ENCODE measurements at places on chromosomes 4 and X.
A peak's percentile ranks its signal among the peaks of the same experiment; 100 is the strongest.

DNA sequence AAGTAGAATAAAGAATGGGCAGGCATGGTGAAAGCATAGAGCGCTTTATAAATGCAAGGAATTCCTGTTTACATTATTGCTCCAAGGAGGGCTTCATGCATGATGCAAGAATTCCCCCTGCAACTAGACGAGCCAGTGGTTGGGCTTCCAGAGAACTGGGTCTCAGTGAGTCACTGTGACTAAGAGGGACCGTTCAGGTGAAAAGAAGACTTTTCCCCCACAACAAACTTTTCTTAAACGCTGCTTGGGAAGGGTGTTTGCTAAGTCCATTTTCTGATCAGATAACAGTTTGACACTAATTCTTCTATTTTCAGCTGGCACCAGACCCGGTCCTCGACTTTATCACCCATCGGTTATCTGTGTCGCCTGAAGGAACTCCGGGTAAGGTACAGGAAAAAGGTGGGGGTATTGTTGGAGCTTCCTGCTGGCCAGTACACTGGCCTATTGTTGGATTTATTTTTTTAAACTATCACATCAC, 40.1 kb downstream of the LDB2 start:
- no peak for DNase-seq

DNA sequence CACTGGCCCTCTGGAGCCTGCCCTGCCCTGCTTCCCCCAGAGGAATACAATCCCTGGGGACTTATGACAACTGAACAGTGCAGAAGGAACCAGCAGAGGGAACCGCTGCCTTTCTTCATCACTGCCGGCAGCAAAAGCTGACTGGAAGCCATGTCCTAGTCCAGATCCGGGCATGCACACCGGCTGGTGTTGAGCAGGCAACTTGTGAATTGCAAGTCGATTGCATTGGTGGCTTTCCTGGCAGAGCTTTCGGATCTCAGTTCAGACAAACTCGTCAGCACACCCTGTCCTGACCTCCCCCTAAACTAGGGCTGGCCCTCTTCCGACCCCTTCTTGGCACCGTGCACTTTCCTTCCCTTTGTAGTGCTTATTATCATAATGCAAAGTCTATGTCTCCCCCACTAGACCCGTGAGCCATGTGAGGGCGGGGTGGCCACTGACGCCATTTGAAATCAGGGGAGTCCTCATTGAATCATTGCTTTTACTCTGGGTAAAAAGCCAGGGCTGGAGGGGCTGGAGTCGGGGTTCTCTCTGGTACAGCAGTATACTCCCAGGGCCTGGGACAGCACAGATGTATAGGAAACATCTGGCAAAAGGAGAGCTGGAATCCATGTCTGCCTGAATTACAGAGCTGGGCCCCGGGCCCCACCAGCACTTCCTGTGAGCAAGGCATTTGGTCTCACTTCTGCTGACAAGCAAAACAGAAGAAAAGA, 1.8 kb downstream of the ARHGAP4 start:
- peak; percentile 37 for DNase-seq

- no peak for DNase-seq
Measured at GRCh38 chrX:132481449-132481848, 7.4 kb downstream of the MBNL3 start.

DNA sequence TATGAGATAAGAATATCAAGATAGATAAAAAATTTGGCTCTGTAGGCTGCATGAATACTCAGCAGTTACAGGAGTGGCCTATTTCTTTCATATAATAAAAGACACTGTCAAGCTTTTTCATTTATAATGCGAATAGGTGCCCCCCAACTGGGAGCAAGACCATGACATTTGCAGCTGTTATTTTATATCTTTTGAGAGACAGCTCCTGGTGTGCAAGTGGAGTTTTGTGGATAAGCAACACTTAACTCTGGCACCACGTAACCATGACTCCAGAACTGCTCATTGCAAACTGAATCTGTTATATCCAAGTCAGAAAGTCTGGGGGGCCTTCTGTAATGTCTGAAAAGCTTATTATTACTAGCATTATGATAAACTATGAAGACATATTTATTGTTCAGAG, 1372.4 kb downstream of the C4orf33 start:
- no peak for DNase-seq

- no peak for DNase-seq
Measured at GRCh38 chrX:45422216-45422925, 221.7 kb upstream of the DIPK2B start.

DNA sequence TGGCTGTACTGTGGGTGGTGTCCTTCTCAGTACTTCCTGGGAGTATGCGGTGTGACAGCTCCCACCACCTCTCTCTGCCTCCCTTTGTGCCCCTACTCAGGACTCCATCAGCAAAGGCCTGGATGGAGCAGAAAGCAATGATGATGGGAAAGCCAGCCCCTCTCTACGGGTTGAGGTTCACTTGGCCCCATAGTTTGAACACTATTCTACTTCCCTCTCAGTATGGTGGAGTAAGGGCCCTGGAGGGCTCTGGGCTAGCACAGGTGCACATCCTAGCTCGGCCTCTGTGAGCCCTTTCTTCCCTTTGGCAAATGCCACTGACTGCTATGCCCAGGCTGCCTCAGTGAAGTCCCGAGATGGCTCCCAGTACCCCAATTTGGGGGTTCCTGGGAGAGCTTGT, 31.0 kb downstream of the PRPS1 start:
- DNase-seq = no peak

- no peak for DNase-seq
Measured at GRCh38 chrX:650811-651210, 20.2 kb downstream of the SHOX start.

DNA sequence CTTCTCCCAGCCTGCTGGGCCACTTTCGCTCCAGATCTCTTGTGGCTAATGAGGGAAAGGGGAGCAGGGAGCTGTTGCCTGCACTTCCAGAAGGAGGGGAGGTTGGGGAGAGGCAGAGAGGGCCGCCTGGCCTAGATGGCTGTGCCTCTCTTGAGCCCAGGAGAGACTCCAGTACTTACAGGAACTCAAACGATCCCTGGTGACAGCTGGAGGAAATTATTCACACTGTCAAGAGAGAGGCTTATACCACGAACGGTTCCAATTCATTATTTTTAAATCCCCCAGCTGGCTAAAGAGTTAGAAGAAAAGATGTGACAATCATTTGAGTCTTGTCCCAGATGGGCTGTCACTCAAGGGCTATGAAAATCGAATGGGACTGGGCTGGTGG, 96.1 kb downstream of the PHKA2 start:
- no peak for DNase-seq

DNA sequence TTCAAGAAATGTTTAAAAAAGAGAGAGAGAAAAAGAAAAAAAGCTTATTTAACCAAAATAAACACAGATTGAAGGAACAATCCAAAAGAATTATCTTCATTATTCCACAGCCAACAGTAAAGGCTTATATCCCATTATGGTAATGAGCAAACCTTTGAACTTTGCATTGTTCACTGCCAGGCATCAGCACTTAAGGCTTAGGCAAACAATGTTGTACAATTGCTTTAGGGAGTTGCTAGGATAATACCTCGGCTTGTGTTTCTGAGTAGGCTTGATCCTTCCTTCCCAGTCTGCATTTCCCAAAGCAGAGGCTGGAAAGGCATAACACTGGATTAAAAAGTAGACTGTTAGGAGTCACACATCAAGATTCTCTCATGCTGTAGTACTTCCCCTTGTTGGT, 352.7 kb upstream of the IGFBP7 start:
- DNase-seq = no peak

- no peak for DNase-seq
Measured at GRCh38 chr4:142595222-142595871, 250.8 kb downstream of the INPP4B start.

- DNase-seq = no peak
Measured at GRCh38 chr4:152064753-152065152, 303.9 kb upstream of the GATB start.

DNA sequence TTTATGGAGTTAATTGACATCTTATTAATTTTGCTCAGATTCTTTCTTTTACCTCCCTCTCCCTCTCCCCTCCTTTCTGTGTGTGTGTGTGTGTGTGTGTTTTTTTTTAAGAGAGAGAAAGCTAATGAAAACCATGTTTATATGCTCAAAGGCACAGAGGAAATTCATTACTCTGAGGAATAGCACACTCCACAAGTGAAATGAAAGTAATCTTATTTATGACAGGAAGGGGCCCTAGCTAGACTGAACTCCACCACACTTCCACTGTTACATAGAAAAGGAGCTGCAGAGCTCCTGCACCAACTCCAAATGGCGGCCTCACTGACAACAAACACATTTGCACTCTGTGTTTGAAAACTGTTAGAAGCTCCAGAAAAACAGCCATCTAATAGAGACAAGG, 150.6 kb downstream of the RASL11B start:
- DNase-seq = no peak

DNA sequence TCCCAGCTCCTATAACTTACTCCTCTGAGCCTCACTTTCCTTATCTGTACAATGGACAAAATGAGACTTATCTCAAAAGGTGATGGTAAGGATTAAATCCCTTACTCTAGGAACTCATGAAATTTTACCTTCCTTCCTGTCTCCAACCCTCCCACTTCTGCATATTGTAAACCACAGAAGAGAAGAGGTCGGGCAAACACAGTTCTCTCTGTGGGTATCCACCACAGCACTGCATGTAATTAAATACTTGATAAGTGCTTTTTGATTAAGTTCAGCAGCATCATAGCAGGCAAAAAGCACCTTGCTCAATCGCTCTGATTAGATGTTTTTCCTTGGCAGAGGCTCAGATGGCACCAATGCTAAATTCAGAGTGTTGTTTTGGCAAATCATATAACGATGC, 17.3 kb upstream of the TMEM192 start:
- DNase-seq = no peak

DNA sequence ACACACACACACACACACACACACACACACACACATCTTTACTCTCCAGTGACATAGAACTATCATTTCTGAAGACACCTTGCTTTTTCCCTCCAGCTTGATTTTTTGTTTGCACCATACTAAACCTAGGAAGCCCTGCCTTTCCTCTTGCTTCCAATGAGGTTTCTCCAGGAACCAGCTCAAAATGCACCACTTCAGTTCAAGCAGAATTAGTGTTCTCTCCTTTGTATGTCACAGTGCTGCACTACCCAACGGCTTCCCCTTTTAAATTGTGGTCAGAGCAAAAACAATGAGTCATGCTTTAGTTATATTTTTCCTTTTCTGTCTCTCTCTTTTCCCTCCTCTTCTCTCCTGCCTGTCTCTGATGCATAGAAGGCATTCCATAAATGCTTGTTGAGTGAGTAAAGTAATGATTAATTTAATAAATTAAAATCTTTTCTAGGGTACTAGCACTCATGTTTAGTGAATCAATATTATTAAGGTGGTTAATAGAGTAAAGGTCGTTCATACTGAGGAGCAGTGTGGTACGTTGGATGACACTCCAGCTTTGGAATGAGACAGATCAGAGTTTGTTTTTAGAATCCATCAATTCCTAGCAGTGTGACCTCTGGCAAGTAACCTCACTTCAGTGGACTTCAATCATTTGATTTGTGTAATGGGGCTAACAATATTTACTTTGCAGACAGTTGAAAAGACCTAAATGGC, 5.9 kb downstream of the RTL3 start:
- no peak for DNase-seq

DNA sequence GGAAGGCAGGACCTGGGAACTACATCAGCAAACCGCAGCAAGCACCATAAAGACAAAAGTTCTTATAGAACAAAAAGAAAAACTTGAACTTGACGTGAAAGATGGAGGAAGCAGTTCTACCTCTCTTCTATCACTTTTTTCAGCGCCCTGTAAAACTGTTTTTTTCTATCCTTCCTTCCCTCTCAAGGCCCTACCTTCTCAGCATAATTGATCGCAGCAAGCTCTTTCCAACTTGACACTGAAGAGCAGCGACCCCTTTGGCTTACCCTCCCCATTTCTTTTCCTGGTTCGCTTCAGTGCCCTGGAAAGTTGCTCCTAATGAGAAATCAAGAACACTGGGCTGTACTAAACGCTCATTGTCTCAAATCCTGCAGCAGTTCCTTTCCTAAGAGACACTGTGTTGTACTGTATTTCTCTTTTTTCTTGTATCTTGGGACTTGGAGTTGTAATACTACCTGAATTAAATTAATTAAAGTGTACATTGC, 150.6 kb upstream of the SLC4A4 start:
- no peak for DNase-seq

GRCh38 chr4:3864742-3865721, 98.8 kb downstream of the ADRA2C start:
- DNase-seq = no peak

Data from memory B cell (primary cell).